ENCODE measurements at places on chromosomes 5 and 9.
A peak's percentile ranks its signal among the peaks of the same experiment; 100 is the strongest.

DNA sequence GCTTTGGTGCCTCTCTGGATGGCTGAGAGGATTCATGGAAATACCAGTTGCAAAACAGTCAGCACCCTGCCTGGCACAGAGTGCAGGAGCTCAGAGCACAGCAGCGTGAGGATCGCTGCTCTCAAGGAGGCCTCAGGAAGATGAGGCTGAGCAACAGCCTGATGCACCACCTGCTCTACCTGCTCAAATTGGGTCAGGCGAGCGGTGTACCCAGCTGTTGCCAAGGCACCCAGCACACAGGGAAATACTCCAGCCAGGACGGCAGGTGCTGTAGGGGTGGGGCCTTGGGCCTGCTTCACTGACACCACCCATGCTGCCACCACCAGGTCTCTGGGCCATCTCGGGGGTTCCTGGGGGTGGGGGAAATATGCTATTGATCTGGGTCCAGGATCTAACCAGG, 4.3 kb downstream of the EEIG1 start:
- peak; percentile 79 for DNase-seq

- no peak for DNase-seq
Observed at GRCh38 chr5:72857396-72857795, 40.9 kb downstream of the TNPO1 start.

GRCh38 chr5:32066448-32066847, 107.7 kb downstream of the GOLPH3 start:
- no peak for DNase-seq

DNA sequence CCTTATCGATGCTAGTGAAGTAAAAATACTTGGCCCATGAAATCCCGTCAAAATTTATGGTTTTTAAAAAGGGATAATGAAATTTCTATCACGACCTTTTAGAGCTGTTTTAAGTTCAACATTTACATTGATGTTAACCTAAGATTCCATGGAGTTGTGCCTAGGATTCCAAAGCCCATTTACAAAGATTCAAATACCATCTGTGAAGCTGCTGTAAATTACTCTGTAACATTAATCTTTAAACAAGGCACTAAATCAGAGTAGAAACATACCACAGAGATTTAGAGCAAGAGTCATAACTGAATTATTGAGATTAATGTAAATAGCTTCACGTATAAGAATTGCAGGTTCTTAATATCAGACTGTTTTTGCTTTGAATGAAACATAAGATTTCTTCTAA, 17.7 kb downstream of the POU5F2 start:
- no peak for DNase-seq

DNA sequence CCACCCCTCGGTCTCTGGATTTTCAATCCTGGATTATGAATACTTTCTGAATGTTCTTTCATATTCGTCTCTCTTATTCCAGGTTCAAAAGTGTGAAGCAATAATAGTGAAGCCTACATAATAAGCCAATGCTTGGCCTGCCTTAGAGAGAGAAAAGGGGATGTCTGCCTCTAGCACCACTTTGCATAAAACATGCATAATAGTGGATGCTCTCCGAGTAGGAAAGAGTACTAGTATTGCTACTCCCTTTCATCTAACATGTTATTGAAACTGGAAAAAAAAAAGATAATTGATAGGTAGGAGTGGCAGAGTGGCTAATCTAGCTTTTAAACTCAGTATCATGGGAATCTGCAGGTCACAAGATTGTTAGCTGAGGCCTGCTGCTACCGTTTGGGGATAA, 158.1 kb downstream of the SPATA31D1 start:
- no peak for DNase-seq

GRCh38 chr5:83577036-83577636, 105.6 kb downstream of the VCAN start:
- DNase-seq = peak; percentile 65

DNA sequence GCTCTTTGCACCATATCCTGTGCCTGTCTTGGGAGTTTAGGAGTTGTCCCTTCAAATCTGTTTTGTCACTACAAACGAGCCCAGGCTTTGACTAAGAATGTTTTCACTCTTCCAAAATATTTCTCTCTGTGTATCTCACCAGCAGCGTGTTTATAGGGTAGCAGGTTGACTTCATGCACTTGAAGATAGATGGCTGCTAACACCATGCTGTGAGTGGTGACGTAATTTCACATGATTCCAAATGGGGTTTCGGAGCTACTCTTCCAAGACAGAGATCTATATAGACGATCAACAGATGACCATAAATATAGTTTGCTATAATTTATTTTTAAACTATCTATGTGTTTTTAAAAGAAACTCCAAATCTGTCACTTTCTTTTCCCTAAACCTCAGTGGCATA, 30.6 kb downstream of the RORB start:
- no peak for DNase-seq
